ENCODE measurements at places on chromosomes 6 and 20.

GRCh38 chr6:29637247-29637646 lies 4.3 kb upstream of the GABBR1 start:
- no peak for DNase-seq

DNA sequence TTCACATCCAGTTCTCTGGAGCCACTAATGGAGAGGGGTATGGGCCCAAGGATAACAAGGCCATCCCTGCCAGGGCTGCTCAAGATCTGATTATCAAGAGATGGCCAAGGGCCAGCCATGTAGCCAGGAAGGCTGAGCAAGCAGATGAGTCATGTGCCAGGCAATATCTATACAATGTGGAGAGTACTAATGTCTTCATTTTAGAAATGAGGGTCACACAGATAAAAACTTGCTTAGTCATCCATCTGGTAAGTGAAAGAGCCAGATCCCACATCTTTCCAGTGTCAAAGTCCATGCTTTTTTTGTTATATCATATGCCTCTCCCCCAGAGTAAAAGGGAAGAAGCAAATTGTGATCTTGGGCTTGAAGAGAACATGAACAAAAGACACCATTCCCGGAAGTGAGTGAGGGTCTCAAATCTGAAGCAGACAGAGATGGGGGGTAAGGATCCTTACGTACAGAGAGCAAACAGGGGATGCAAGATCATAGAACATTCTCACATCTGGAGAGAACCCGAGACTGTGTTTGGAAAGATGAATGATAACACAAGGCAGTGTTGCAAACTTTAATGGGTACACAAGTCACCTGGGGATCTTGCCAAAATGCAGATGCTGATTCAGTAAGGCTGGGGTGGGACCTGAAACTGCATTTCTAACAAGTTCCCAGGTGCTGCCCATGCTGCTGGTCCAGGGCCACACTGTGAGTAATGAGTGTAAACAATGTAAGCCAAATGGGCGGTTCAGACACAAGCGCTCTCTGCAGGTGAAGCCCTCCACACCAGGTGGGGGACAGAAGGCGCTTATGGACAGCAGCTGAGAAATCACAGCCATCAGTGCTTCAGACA lies 20.0 kb upstream of the GSTA3 start:
- DNase-seq: peak; percentile 59

DNA sequence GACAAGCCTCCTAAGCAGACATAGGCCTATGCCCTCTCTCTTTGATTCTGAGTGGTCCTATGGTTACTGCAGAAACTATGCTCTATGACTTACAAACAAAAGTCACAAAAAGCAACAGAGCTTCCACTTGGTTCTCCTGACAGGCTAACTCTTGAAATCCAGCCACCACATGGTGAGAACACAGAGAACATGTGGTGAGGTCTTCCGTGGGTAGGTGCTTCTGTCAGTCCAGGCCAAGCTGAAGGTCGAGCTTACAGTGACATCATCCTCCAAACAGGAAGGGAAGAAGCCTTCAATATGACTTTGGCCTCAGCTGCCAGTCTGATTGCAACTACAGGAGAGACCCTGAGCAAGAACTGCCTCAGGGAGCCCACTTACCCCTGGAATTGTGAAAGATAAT lies 265.5 kb downstream of the TBX18 start:
- no peak for DNase-seq

DNA sequence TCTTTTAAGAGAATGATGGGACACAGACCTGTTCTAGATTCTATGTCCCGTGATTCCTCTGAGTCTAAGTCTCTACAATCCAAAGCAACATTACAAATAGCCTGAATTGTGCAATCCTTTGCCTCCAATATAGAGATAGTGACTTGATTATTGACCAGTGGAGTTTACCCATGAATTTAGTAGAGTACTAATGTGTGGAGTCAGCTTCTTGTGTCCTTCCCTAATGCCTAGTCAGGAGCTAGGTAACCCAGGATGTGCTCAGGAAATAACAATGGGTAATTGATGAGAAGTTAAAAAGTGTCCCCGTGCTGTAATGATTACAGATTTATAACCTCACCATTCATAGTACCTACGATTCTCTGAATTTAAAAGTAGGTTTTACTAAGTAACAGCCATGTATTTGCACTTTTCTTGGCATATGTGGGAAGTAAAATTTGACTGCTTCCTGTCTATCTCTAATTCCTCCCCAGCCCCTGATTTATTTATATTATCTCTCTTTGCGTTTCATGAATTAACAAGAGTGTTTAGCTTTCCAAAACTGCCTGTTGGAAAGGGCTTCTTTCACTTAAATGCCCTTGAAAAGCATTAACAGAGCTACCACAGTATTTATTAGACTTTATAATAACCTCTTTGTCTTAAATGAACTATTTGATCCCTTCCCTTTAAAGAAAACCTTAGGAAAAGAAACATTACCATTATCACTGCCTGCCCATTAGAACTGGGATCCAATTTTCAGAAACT lies 30.5 kb downstream of the NEDD9 start:
- DNase-seq: no peak

- no peak for DNase-seq
Observed at GRCh38 chr20:38727607-38728190, 3.4 kb downstream of the SLC32A1 start.

Data from HT-29 (cell line).